Stimulated activated CD8-positive, alpha-beta memory T cell treated with anti-CD3 and anti-CD28 coated beads, Interleukin-2, amount 100 ng/mL, for 1 hour (primary cell): ENCODE measurements at places on chromosomes 5 and 9.

- peak; percentile 12 for DNase-seq
Measured at GRCh38 chr9:96619491-96620180, at the start of gene CDC14B. TSS of gene CDC14B (minus strand) at chr9:96619843. CDS start at chr9:96619378, 465 bp downstream.

DNA sequence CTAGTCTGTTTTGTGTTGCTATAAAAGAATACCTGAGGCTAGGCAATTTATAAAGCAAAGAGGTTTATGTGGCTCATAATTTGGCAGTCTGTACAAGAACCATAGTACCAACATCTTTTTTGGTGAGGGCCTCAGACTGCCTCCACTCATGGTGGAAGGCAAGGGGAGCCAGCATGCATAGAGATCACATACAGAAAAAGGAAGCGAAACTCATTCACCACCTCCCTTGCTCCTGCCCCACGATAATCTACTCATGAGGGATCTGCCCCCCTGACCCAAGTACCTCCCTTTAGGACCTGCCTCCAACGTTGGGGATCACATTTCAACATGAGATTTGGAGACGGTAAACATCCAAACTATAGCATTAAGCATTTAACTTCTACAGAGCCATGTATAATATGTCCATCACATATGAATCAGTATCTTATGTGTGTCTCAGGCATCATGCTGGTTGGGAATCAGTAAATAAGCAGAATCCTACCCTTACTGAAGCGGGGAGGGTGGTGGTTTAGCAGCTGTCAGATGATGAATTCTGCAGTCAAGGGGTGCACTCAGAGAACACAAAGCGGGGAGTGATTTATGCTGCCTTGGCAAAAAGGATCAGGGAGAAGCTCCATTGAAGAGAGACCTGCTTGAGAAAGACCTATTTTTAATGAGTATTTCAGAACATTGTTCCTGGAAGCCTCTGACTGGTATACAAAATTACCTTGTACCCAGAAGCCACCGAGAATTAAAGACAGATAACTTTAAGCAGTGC is 34.8 kb downstream of the HMGXB3 start:
- DNase-seq = no peak

DNA sequence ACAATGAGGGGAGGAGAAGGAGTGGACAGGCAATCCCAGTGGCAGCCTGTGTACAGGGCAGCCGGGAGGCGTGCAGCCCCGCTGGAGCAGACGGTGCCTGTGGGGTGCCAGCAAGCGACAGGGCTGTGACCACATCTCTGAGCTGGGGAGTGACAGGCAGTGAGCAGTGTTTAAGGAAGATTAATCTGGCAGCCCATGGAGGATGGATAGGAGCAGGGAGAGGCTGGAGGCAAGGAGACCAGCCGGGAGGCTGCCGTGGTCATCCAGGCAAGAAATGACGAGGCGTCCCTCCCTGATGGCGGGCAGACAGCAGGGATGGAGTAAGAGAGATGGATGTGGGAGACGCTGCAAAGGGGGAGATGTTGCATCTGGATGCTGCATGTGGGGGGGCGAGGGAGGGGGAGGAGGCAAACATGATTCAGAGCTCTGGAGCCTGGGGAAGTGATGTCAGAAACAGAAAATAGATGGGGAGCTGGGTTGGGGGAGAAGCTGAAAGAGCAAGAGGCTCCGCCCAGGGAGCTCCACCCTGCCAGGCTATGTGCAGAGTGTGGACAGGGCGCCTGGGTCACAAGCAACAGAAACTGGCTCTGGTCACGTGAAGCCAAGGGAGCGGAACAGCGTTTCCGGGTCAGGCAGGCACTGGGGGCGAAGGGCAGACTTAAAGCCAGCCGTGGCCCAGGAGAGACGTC is 12.6 kb downstream of the UNC5A start:
- no peak for DNase-seq

- no peak for DNase-seq
Measured at GRCh38 chr9:136362450-136362784, 1.1 kb downstream of the DNLZ start.

DNA sequence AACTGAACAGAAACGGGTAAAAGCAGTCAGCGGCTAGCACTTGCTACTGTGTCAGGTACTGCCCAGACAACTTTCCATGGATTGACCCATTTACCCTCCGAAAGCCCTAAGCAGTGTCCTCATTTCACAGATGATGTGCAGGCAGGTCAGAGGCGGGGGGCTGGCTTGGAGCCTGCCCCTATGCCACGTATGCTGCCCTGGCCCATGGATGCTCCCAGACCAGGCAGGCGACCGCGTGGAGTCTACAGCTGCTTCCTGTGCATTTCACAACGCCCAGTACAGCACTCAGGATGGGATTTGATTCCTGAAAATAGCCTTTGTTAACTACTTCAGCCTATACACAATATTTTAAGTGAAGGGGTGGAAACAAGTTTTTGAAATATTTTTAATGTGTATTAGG is 202.9 kb downstream of the NXNL2 start:
- no peak for DNase-seq

GRCh38 chr5:134224888-134225779 is 739 bp downstream of the PPP2CA start:
- DNase-seq = peak; percentile 23

DNA sequence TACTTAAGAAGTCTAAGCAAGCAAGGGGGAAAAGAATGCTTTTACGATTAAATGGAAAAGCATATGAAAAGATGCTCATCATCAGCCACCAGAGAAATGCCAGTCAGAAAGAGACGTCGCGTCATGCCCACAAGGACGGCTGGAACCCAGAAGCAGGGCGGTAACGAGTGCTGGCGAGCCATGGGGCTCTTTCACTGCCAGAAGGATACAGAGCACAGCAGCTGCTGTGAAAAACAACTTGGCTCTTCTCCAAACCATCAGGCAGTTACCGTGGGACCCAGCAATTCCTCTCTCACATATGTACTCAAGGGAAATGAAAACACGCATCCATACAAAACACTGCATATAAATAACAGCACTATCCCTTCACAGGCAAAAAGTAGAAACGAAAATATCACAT is 95.5 kb downstream of the CAMSAP1 start:
- DNase-seq = no peak

DNA sequence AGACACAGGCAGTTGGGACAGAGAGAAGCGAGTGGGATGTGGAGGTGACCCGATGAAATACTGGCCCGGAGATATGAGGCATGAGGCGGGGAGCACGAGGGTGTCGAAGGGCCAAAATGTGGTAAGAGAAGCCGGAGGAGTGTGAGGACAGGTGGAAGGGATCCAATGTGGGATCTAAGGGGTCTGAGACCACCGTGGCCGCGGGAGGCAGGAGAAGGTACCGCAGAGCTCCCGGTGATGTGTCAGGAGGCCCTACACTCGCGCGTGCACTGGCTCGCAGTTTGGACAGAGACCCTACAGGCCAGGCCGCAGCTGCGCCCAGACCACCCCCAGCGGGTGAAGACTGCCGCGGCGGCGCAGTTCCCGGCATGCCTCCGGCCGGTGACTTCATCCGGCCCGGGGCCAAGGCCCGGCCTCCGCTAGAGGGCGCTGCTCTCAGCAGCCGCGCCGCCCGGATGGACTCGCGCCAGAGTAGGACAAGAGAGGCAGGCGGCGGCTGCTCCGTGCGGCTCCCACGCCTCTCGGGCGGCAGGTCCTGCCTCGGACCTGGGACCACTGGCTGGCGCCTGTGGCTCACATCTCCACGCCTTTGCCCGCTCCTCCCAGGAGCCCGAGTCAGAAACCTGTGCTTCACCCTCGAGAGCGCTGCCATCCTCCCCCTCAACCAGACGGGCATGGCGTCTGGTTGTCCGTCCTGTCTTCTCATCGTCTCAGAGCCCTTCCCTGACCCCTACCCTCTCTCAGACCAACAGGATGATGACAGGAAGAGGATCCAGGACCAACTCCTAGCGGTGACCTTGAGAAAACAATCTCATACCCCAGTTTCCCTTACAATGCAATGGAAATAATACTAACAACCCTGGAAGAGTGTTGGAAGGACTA is 35.4 kb upstream of the STING1 start:
- DNase-seq = peak; percentile 83

GRCh38 chr5:98576275-98576674 is 197.2 kb upstream of the RGMB start:
- no peak for DNase-seq

- DNase-seq = no peak
Measured at GRCh38 chr9:89358985-89359384, 40.7 kb downstream of the SECISBP2 start.

DNA sequence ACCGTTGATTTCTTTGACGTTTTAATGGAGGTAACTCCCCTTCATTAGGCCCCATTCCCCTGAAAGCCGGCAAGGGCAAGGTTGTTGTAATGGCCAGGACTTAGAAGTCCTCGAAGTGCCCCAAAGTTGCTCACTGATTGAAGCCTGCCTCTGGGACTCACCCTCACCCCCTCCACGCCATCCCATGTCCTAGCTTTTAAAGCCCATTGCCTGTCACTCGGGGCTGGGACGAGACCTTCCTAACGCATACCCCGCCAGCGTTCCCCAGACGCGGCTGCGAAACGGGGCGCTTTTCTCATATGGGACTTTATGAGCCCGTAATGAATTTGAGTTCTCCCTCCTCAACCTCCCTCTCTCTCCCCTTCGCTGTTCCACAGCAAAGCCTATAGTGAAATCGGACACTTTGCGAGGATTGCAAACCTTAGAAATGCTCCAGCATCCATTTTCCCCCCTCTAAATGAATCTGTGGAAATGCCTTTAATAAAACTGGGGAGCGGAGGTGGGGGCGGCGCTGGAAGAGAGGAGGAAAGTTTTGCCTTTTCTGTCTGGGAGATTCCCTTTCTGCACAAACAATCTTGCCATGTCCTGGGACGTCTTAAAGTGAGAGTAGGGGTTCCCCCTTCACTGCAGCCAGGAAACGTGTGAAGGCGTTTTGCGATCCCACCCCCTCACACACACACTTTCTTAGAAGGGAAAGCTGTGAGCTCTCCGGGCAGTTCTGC is 1.5 kb downstream of the PAPPA start:
- DNase-seq = no peak

DNA sequence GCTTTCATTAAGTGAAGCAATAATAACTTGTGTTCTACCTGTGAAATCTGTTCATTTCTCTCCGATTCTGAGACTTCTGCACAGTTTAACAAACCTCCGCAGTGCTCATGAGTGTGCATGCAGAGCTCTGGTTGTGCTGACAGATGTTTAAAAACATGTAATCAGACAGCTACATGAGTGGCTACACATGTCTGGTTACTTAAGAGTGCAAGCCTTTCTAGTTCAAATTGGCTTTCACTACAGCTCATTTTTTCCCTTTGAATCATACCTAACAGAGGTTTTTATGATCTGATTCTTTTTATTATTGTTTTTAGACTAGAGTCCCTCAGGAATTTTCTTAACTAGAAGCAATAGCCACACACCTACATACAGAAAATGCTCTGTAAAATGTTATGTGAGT is 310.2 kb downstream of the ARRDC3 start:
- DNase-seq = no peak

DNA sequence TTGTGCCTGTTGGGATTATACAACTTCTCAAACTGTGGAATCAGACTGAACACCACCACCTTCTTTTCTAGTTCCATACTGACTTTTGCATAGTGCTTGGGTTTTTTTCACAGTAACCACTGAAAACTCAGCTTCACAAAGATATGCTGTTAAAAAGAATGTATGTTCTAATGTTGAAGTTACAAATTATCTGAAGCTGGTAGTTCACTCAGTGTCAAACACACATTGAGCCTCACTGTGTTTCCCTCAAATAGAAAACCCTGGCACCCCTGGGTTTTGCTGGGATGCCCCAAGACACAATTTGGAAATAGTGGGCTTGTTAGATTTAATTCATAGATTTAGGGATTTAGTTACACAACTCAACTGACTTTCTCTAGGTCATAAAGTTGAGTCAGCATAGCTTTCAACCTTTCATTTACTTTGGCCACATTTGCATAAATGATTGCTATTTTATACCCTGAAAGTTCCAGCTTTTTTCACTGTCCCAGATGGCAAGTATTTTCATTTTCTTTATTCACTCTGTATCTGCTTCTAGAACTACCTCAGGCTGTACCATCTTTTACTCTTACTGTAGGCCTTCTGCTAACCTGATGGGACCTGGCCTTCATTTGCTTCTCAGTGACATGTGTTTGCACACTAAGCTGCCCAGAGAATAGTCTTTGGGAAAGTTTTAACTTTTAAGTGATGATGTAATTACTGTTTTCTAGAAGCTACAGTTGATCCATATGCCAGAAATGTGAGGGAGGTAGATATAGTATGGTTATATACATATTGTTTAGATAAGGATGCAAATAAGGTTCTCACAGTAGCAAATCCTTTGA is 115.1 kb downstream of the CDC42SE2 start:
- no peak for DNase-seq

DNA sequence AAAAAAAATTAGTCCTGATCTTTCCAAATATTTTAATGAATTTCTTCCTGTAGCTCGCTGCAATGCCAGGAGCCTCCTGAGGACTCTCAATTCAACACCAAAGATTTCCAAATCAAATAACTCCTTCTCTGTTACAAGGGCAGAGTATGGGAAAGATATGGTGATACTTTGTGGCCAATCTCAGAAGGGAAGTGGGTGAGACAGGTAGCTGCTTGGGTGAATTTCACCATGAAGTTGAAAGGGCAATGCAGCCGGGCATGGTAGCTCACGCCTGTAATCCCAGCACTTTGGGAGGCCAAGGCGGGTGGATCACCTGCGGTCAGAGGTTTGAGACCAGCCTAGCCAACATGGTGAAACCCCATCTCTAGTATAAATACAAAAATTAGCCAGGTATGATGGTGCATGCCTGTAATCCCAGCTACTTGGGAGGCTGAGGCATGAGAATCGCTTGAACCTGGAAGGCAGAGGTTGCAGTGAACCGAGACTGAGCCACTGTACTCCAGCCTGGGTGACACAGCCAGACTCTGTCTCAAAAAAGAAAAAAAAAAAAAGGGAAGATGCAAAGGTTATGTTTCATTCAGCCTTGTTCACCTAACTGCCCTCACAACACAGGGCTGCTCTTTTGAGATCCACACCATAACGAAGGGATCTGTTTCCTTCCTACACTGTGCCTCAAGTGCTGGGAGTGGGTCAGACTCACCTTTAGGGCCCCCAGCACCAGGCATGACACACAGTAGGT is 58.6 kb downstream of the PTPN3 start:
- DNase-seq = no peak

DNA sequence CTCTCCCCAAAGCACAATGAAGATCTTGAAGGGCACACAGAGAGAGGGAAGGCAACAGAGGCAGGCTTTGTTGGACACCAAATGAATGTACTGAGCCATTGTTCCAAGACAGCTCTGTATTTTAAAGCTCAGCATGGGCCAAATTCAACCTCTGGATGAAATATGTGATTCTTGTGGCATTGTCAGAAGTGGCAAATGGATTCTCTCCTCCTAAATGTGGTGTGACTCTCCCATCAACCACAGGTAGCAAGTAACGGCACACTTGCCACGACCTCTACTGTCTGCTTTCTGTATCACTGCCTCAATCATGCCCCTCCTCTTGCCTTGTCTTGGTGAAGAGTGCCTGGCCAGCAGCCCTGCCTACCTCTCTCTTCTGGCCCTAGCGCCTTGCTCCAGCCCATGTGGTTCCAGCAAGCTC is 6.1 kb upstream of the MOB3B start:
- DNase-seq = no peak
